ENCODE measurements at places on chromosomes 4 and X.

DNA sequence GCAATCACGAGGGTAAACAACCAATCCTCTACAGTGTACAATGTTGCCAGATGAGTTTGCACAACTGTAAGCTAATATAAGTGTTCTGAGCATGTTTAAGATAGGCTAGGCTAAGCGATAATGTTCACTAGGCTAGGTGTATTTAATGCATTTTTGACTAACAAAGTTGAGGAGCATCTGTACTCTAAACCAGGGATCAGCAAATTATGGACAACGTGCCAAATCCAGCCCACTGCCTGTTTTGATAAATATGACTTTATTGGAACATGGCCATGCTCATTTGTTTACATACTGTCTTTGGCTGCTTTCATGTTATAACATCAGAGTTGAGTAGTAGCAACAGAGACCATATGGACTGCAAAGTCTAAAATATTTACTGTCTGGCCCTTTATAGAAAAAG is 46.3 kb upstream of the ARHGEF6 start:
- no peak for DNase-seq

GRCh38 chrX:132750331-132751062 is 207.9 kb downstream of the HS6ST2 start:
- DNase-seq, result no peak

DNA sequence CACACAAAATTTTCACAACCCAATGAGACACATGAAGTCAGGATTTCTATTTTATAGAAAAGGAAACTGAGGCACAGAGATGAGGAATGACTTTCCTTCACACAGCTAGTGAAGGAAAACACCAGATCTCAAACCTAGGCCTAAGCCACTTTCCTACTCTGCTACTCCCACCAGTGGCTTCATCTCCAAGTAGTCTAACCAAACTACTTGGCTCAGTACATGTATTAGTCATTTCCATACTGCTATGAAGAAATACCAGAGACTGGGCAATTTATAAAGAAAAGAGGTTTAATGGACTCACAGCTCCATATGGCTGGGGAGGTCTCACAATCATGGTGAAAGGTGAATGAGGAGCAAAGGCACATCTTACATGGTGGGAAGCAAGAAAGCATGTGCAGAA is 196.6 kb downstream of the EVC2 start:
- no peak for DNase-seq

DNA sequence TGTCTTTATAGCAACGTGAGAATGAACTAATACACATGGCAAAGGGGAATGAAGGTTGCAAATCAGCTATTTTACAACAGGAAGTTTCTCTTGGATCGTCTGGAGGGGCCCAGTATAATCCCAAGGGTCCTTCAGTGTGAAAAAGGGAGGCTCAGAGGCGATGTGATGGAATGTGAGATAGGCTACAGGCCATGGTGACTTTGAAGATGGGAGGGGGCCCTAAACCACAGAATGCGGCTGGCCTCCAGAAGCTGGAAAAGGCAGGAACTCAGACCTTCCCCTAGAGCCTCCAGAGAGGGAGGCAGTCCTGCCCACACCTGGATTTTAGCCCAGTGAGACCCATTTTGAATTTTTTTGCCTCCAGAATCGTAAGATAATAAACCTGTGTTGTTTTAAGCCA is 69.4 kb upstream of the PGM2 start:
- no peak for DNase-seq

GRCh38 chr4:4627111-4627510 is 85.3 kb upstream of the STX18 start:
- no peak for DNase-seq

DNA sequence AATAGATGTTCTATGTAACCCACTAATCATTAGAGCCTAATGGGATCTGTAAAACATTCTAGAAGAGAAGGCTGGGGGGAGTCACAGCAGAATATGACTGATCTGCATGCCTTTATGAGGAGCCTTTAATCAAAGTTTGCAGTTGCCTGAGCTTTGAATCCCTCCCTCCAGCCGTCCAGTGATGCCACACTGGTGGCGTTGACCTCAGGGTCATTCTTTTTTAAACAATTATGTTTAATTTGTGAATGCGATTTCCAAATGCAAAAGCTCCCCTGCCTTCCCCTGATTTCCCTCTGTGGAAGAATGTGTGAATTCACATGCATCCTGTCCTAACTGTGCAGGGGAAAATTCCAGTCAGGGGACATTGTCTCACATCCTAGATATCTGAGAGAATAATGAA is 199.7 kb upstream of the GPR101 start:
- DNase-seq, result no peak

GRCh38 chrX:84047339-84047738 is 140.7 kb downstream of the RPS6KA6 start:
- DNase-seq, result no peak

DNA sequence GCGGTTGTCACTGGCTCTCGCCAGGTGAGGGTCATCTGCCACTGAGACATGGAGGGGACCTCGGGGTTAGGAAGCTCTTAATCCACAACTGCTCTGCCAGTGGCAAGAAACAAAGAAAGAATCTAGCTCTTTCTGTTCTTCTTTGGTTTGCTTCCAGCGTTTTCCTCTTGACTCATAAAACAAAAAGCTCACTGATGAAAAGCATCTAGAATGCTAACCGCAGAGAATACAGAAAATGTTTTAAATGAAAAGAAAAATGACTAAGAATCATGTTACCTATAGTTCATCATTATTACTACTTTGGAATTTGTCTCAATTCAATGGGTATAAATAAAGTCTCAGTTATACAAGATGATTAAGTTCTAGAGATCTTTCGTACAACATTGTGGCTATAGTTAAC is 274.8 kb upstream of the TENM3 start:
- no peak for DNase-seq

- DNase-seq, result no peak
Measured at GRCh38 chrX:71650333-71650969, 16.9 kb upstream of the LOC101059915 start.

- no peak for DNase-seq
Measured at GRCh38 chrX:5176766-5177165, 1051.9 kb downstream of the NLGN4X start.

DNA sequence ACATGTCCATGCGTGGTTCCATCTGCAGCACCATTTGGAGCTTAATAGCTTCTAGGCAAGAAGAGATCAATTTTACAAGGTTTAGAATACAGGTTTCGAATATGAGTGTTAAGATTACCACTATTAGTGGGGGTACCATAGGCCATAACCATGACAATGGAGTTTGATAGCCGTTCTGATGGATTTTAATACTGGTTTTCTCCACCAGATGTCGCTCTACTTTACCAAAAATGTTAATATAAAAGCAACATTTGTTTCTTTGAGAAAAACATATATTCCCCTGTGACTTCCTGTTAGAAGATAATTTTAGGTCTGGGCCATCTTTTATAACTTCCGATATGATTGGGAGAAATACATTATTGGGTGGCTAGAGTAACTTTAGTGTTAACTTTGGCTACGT is 499.7 kb upstream of the POU3F4 start:
- no peak for DNase-seq

DNA sequence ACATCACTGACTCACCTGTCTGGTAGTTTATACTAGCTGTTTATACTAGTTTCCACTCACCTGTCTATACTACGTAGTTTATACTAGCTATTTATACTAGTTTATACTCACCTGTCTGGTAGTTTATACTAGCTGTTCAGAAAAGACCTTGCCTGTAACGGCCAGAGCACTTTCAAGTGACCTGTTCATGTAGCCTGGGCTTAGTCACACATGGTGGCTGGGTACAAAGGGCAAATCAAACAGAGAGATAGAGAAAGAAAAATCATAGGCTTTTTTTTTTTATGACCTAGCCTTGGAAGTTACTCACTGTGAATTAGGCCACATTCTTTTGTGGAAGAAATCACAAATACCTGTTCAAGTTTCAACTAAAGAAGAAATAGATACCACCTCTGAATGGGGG is 30.7 kb upstream of the SPANXN4 start:
- DNase-seq, result no peak

DNA sequence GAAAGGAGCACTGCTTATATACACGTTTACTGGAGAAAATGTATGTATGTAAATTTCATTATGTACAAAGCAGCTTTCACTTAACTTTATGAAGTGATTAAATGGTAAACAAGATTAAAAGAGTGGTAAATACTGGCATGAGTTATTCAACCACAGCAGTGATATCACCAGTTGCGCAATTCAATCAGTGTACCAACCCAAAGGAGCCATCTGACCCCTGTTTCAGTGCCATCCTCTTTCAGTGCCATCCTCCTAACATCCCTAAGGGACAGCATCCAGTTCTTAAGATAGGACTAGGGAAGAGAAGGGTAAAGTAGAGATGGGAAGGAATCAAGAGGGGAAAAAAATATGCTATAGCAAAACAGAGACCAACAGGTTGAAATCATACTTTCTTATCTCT is 16.2 kb downstream of the HPF1 start:
- DNase-seq, result no peak

GRCh38 chr4:108820492-108821350 is 57.9 kb upstream of the ETNPPL start:
- no peak for DNase-seq

GRCh38 chr4:17650406-17650805 is 36.0 kb downstream of the MED28 start:
- DNase-seq, result no peak

DNA sequence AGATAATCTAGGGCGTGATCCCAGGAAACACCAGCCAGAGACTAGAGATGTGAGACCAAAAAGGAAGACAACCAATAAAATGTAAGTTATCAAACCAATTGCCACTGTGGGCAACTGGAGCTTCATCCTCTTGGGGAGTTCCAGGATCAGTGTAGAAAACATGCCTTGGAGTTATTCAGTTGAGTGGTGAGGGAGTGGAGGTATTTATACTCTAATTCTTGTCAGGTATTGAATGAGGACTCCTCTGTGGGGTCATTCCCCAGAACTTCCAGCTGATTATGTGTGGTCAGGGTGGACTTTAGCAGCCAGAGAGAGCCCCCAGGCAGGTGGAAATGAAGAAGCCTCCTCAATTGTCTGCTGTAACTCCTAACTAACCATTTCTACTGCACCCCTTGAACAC is 144.0 kb upstream of the PRPS2 start:
- DNase-seq, result no peak

GRCh38 chr4:183571350-183571941 is 66.6 kb downstream of the ING2 start:
- DNase-seq, result no peak

DNA sequence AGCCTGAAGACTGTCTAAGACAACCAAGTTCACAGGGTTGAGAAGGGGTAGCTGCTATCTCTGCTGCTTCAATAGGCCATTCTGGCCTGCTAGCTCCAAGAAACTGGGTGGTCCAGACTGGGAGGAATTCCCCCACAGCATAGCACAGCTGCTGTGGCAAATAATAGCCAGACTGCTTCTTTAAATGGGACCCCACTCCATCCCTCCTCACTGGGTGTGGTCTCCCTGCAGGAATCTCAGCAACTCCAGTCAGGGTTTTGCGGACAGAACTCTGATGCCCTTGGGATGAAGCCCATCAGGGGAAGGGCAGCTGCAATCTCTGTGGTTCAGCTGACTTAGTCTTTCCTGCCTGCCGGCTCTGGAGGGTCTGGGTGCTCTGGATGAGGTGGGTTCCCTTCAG is 1018.6 kb upstream of the DIAPH2 start:
- DNase-seq, result no peak

DNA sequence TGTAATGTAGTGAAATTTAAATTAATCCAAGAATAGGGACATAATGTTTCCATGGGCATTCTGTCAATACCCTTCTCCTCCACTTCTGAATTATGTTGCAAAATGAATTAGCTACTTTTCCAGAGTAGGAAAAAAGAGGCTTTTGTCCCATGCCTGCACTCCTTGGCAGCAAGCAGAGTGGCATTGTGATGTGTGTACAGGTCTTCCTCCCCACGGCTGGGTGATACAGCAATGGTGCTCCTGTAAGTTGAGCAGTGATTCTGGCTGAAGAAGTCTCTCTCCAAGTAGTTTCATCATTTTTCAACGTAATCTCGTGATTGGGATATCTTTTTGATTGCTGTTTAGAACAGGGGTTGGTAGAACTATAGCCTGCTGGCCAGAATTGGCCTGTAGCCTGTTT is 59.9 kb downstream of the KIT start:
- DNase-seq, result no peak

- DNase-seq, result no peak
Measured at GRCh38 chr4:16075975-16076757, 7.7 kb downstream of the PROM1 start.

GRCh38 chr4:169231647-169232262 is 39.0 kb downstream of the SH3RF1 start:
- no peak for DNase-seq

DNA sequence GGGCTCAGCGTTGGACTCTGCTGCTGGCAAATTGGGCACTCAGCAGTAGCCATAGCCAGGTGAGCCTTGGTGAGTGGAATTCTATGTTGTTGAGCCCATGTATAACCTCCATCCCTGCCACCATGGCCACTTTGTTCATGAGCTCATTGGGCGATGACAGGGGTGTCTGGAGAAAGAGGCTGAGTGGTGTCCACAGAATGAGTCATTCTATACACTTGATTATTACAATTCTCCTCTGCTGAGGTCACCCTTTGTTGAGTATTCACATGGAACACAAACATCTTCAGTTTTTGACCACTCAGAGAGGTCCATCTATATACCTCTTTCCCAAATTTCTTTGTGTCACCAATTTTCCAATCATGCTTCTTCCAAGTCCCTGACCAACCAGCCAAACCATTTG is 1341.7 kb downstream of the PCDH7 start:
- no peak for DNase-seq

DNA sequence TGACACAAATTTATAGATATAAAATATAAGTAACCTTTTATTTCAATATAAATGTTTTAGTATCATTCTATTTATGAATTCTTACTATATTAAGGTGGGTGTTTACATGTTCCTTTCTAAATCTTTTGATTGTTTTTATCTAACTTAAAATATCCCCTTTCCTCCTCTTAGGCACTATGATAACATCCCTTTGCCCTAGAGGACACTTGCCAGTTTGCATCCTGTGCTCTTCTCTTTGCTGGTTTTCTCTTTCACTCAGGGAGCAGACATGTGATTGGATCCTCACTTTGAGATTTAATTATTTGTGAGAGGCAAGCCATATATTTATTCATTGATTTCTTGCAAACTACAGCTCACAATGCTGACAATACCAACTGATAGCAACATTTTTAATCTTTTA is 16.2 kb downstream of the LRIT3 start:
- no peak for DNase-seq

- no peak for DNase-seq
Measured at GRCh38 chr4:6264225-6264540, 5.5 kb upstream of the WFS1 start.

- DNase-seq, result no peak
Measured at GRCh38 chr4:89193843-89194242, 82.5 kb downstream of the TIGD2 start.

GRCh38 chr4:2044542-2045517 is 14.3 kb upstream of the NAT8L start:
- DNase-seq, result no peak

- no peak for DNase-seq
Measured at GRCh38 chrX:154380153-154380552, 1.1 kb downstream of the EMD start.

All from activated CD8-positive, alpha-beta memory T cell treated with anti-CD3 and anti-CD28 coated beads for 4 hours (primary cell).